ENCODE measurements at places on chromosomes 4 and X.

DNA sequence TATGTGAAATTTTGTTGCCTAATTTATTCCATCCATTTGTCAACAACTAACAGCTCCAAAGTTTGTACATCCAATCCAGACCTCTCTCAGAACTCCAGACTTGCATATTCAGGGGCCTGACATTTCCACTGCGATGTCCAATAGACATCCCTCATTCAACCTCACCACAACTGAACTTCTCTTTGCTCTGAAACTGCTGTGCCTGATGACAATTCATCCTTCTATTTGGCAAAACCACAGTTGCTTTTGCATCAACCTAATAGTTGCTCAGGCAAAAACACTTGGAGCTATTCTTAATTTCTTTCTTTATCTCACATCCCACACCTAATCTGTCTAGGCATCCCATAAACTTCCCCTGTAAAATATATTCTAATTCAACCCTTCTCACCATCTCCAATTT lies 56.5 kb downstream of the ANTXR2 start:
- no peak for DNase-seq

DNA sequence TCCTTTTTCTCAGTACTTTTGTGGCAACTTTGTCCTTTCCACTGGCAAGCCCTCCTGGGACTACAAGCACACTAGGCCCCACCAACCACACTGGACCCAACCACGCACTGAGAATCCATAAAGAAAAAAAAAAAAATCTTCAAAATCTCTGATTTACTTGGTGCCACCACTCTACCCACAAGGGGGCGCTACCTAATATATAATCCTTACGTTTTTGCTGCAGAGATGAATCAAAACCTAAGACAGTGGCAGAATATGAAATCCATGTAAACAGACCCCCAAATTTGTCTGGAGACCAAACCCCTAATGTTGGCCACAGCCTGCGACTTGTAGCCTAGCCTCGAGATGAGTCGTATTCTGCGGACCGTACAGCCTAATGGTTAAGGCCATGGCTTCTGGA lies 63.5 kb upstream of the ARHGAP36 start:
- DNase-seq, result no peak

DNA sequence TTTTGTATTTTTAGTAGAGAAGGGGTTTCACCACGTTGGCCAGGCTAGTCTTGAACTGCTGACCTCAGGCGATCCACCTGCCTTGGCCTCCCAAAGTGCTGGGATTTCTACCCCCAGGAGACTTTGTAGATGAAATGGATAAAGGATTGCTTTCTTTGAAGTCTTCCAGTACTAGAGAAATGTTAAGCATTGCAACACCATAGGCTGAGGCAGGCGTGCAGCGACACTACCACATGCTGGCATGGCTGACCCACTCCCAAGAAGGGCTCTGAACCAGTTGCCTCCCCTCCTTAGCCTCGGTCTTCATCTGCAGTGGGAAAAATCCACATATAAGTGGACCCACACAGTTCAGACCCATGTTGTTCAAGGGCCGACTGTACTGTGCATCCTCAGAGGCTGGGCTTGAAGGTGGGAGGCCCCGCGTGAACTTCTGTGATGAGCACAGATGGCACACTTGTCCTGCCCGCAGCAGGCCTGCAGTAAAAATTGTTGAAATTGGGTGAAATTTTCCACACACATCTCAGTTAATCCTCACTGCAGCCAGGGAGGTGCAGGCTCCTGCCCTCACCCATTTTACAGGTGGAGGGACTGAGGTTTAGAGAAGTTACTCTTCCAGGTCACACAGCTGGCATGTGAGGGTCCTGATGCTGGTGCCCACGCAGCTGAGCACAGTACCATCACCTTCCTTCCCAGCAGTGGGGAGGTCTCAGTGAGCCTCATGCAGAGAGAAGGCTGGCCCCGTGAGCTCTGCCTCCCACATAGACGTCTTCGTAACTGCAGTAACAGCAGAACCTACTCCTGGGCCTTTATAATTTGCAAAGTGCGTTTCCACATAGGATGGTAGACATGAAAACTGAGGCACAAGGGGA lies 35.5 kb downstream of the HTRA3 start:
- DNase-seq, result no peak

GRCh38 chr4:17595471-17596005 lies 18.5 kb downstream of the LAP3 start:
- no peak for DNase-seq

GRCh38 chr4:17077105-17077504 lies 178.7 kb upstream of the LDB2 start:
- no peak for DNase-seq

GRCh38 chr4:4990329-4990728 lies 28.9 kb downstream of the CYTL1 start:
- DNase-seq, result no peak

- DNase-seq, result no peak
These were observed 166.4 kb downstream of the ARHGAP6 start for GRCh38 chrX:11499076-11500044.

DNA sequence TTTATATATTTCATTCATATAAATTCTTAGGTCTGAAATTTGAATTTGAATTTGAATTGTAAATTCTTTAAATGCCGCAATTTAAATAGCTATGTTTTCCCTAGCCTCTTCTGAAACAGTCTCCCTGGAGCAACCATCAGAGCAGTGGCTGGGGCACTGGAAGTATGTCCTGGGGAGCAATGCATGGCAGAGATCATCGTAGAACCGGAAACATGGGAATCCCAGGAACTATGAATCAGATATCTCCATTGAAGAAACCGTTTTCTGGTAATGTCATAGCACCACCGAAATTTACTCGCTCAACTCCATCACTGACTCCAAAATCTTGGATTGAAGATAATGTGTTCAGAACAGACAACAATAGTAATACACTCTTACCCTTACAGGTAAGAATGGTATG lies 4.9 kb downstream of the CPEB2 start:
- DNase-seq, result no peak

DNA sequence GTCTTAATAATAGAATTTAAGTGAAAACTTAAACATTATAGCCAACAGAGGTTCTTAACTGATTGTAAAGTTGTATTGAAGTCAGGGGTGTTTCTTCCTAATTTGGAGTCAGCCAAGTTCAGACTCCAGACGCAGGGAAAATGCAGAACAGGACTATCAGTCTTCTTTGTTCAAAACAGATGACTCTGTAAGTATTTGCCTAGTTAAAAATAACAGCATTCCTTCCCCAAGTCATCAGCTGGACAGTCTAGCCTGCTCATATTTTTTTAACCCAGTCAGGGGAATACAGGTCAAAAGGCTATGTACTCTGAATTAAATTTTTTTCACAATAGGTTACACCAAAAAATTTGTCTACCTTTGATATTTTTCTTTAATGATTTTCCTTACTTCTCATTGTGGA lies 73.8 kb upstream of the DCLK2 start:
- no peak for DNase-seq

DNA sequence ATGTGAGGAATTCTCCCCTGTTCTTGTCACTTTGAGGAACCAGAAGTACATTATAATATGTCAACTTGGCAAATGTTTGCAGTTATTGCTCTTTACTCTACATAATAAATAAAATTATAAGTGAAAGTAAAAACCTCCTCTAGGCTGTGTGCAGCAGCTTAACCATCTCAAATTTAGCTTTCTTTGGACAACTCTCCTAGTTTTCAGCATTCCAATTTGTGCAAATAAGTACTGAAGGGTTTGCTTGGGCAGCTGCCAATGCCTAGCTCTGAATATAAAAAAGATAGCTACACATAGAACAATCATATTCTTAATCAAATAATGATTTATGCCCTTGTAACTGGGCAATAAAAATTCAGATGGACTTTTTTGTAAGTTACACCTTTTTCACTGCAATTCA lies 82.5 kb downstream of the GASK1B start:
- no peak for DNase-seq

DNA sequence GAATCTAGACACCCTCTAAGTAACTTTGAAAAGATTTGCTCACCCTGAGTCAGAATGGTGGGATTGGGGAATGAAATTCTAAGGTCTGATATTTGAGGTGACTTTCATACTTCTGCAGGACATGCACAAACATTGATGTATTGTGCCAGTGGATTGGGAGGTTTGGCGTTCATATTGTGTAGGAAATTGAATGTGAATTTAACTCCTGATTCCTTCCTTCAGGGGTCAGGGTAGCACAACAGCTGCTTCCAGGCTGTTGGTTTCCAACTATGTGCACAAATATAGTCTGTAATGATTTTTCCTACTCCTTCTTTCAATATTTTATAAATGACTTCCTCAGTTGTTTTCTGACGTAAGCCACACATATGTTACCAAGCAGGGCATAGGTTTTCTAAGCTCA lies 3.1 kb downstream of the IL1RAPL1 start:
- DNase-seq, result no peak

GRCh38 chr4:152999346-153000075 lies 63.4 kb downstream of the FHDC1 start:
- DNase-seq, result no peak

DNA sequence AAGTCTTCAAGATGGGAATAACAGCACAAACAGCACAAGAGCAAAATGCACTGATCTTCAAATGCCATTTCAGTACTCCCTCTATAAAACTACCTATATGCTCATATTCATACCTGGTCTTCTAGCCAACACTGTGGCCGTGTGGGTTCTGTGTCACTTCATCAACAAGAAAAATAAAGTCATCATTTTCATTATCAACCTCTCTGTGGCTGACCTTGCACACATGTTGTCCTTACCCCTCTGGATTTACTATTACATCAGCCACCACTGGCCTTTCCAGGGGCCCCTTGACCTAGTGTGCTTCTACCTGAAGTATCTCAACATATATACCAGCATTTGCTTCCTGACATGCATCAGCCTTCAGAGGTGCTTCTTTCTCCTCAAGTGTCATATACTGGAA lies 59.6 kb upstream of the GPR174 start:
- DNase-seq, result no peak

DNA sequence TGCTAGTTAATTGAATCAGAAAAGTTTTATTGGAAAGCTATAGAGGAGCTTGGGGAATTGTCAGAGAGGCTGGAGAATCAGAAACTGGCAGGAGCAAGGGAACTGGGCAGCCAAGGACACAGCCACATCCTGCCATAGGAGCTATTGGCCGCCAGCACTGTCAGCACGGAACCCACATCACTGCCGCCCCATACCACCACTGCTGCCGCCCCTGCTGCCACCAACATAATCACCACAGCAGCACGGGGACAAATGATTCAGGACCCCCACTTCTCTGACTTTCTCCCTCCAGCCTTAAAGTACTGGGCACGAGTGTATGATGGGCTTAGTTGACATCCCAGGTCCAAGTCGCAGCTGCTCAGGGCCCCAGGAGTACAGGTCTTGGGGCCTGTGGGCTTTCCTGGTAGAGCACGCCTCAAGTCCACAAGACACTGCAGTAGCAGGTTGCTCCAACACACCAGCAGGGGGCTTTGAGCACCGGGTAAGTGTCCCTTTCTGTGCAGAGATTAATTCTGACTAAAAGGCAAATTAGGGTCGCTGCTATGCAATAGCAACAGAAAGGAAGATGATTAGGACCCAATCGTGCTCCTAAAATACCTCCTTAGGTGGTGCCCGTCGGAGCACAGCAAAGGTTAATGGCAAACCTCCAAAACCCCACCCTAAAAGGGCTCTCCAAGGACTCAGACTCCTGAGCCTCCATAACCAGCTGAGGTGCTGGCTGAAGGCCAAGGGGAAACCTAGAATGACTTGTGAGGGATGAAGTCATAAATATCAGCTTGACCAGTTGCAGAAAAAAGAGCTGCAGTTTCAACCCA lies 6.9 kb downstream of the PJA1 start:
- no peak for DNase-seq

DNA sequence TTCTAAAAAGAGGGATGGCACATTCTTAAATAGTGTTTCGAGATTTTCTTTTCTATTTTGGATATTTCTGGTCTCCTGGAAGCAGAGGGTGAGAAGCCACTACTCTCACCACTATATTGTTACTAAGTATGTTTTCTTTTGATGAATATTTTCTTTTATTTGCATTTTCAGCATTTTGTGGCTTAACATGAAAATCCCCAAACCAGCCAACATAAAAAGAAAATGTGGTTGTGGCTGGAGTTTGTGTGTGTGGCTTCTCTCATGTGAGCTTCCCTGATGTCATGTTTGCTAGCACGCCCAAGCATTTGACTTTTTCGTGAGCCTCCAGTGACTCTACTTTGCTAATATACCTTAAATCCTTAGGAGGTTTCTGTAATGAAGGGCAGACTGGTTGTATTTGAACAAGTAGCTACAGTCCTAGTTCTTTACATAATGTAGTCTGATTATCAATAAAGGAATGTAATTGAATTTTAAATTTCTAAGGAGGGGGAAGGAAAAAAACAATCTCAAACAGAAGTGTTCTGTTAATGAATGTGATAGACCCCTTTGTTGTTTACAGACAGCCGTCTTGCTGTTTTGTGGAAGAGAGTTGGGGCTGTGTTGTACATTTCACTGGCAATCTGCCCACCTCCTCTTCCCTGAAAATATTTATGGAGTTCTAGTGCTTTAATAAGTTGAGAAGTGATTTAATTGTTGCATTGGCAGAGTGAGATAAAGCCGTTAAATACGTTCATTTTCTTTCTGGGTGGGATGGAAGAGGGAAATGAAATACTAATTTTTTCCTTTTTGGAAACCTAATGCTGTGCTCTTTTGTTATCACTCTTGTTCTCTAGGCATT lies 114.6 kb downstream of the ARHGAP10 start:
- no peak for DNase-seq

GRCh38 chr4:173802662-173803022 lies 272.6 kb upstream of the HAND2 start:
- DNase-seq, result no peak

GRCh38 chr4:7753931-7754465 lies 185.7 kb downstream of the AFAP1 start:
- DNase-seq, result no peak

DNA sequence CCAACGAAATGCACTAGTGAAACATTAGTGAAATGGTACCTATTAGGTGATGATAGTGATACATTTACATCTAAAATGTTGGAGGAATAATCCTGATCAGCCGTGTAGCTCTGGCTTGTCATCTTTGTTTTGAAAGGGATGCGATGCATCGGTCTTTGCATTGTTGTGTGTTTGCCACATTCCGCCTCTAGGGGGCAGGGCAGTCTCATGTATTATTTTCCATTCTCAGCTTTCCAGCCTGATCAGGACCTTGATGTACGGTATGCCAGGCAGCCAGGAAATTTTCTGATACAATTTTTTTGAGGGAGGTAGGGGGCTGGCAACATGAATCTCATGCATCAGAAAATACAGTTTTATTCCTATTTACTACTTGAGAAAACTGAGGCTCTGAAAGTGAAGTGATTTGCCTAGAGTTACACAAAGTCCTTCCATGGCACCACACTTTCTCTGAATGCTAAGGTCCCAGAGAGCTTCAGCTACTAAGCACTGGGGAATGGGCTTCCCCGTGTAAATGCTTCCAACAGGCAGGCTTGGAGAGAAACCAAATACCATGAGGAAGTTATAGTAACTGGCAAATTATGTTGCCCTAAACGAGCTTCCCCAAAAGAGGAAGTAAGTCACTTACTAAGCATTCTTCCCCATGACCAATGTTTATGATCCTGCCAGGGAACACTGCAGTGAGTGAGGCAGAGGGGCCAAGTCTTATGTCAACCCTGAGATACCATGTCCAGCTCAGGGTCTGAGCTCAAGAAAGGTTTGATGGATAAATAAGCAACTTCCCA lies 31.8 kb upstream of the IQSEC2 start:
- peak; percentile 2 for DNase-seq

GRCh38 chr4:138053641-138054301 lies 188.4 kb downstream of the SLC7A11 start:
- DNase-seq, result no peak
